Thoracic aorta (tissue), 2 donors: ENCODE measurements at places on chromosomes 7 and 10. TPM values are rescaled to one million over a fixed set of nuclear protein-coding genes. Genes with fewer than 3 reads are reported as not detected.

LARP4B gene
- total RNA-seq, result 70.6 TPM

SPDYE11 gene
- not detected for total RNA-seq

GRCh38 chr7:87342231-87342630 lies 3.2 kb upstream of the CROT start:
- H3K27me3 ChIP-seq, result no peaks in the 10 kb centered on the region
- H3K4me1 ChIP-seq, result peaks cover 46% of the 10 kb centered on the region
- no peaks in the 10 kb centered on the region for H3K36me3 ChIP-seq
- no peak overlapping the region for H3K27ac ChIP-seq
- no peak for DNase-seq
- H3K4me3 ChIP-seq, result no peak overlapping the region

GRCh38 chr10:25682203-25682851 lies 251.7 kb upstream of the MYO3A start:
- no peaks in the 10 kb centered on the region for H3K36me3 ChIP-seq
- H3K4me1 ChIP-seq, result no peaks in the 10 kb centered on the region
- H3K4me3 ChIP-seq, result peak overlapping the region; percentile 27
- H3K27me3 ChIP-seq, result no peaks in the 10 kb centered on the region
- H3K27ac ChIP-seq, result no peak overlapping the region

DNA sequence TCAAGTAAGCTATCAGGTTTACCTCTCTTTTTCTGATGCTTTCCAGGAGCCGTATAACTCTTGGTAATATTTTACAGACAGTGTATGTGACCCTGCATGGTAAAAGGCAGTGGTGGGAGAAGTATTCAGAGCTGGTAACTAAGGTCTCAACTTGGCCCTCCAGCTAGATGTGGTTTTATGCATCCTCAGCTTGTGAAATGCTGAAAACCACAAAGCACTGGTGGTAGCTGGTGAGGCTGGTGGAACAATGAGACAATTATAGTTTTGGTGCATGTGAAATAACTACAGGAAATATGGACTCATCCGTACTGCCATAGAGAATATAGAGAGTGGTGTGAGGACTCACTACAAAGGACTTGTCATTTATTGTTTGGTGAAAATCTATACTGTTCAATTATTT lies 383.0 kb upstream of the PCDH15 start:
- H3K27ac ChIP-seq, result no peak overlapping the region
- no peak overlapping the region for H3K4me3 ChIP-seq
- no peak for DNase-seq
- no peaks in the 10 kb centered on the region for H3K27me3 ChIP-seq
- H3K4me1 ChIP-seq, result no peaks in the 10 kb centered on the region

- H3K4me3 ChIP-seq, result no peak overlapping the region
- H3K27me3 ChIP-seq, result no peaks in the 10 kb centered on the region
- no peaks in the 10 kb centered on the region for H3K4me1 ChIP-seq
- no peak overlapping the region for H3K27ac ChIP-seq
Measured at GRCh38 chr10:3016016-3016415, 51.3 kb upstream of the PFKP start.

GRCh38 chr7:154860621-154861375 lies 142.1 kb downstream of the PAXIP1 start:
- H3K4me1 ChIP-seq, result no peaks in the 10 kb centered on the region
- H3K27ac ChIP-seq, result no peak overlapping the region
- H3K36me3 ChIP-seq, result no peaks in the 10 kb centered on the region
- DNase-seq, result no peak
- H3K27me3 ChIP-seq, result no peaks in the 10 kb centered on the region
